Esophagus squamous epithelium (tissue), 5 donors: ENCODE measurements at places on chromosomes 12 and 14.

DNA sequence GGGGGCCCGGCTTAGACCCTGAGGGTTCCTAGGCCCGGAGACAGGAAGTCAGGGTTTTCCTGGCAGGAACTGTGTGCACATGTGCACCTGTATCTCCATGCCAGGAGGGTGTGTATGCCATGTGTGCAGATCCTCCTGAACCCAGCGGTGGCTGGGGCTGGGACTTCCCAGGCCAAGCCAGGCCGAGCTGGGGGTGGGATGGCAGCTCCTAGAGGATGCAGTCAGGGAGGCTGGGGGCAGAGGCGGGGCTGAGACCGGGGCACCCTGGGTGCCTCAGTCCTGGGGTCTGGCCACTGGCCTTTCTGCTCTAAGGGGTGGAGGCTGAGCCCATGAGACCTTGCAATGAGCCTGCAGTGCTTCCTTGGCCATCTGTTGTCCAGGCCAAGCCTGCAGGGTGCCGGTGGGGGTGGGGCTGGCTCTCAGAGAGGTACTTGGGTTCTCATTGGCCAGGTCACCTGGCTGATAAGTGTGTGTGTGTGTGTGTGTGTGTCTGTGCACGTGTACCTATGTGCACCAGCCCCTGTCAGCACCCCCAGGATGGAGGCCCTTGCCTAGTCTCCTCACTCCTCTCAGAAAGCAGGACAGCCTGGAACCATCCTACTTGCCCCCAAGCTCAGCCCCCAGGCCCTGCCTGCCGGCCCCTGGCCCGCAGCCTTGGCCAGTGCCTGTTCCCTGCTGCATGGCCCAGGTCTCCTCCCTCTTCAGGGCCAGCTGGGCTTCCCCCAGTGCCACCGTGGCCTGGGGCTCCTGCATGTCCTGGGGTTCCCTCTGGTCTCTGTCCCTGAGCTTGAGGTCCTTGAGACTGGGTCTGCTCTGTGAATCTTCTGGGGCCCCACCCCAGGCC, 10.6 kb upstream of the TNFAIP2 start:
- DNase-seq: no peak

- no peak for DNase-seq
Measured at GRCh38 chr14:87158283-87158682, 834.7 kb downstream of the GALC start.

GRCh38 chr12:72269491-72269890, 2.7 kb upstream of the TRHDE start:
- no peak for DNase-seq

GRCh38 chr12:104204690-104205480, 10.7 kb upstream of the TXNRD1 start:
- no peak for DNase-seq

DNA sequence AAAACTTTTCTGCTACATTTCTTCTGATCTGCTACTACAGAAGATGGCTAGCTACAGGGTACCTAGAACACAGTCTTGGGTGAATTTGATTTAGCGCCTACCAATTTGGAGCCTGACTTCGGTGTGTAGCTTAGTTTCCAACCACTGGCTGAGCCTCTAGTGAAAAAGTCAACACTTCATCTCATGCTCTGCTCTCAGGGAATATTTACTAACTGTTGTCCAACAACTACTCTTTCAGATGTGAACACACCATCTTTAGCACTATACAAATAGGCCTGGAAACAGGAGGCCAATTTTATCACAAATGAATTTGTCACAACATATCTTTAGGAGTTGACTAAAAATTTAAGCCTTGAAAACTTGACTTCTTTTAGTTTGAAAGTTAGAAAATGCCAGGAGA, 167.9 kb downstream of the NELL2 start:
- no peak for DNase-seq

- no peak for DNase-seq
Measured at GRCh38 chr14:61372379-61372778, 51.0 kb downstream of the PRKCH start.

DNA sequence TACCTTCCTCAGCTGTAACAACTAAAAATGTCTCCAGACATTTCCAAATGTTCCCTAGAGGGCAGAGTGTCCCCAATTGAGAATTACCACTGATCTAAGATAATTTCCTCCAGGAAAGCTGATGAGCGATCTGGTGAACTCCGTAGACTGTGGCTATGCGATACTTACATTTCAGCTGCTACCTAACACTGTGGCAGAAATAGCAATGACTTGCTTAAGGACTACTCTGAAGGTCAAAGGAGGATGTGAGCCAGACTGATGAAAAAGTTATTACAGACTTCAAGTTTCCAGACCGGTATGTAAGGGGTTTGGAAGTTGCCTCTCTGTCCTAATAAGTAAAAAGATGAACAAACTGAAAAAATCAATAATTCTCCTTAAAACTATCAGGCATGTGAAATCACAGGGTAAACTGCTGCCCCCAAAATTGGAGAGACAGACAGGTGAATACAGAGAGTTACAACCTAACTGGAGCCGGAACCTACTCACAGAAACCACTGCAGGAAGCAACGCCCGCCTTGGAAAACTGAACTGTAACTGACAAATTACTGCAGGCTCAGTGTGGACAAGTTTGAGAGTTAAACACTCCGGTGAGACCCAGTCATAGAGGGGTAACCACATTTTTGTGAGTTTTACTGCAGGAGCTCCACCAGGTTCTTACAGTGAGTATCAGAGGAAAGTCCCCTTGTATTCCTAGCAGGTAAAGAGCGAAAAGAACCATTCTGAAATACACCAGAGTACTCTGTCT, 60.0 kb upstream of the PARP11 start:
- no peak for DNase-seq

- no peak for DNase-seq
Measured at GRCh38 chr14:95529216-95529615, 5.6 kb upstream of the GLRX5 start.

DNA sequence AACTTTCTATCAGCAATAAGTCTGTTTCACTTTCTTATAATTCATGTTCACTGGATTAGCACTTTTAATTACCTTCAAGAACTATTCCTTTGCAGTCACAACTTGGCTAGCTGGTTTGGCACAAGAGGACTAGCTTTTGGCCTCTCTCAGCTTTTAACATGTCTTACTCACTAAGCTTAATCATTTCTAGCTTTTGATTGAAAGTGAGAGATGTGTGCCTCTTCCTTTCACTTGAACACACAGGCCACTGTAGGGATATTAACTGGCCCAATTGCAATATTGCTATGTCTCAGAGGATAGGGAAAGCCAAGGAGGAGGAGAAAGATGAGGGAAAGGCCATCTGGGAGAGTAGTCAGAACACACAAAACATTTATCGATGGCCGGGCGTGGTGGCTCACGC, 92.7 kb downstream of the PRICKLE1 start:
- DNase-seq: no peak

- no peak for DNase-seq
Measured at GRCh38 chr12:45557016-45557415, 172.5 kb upstream of the ARID2 start.

DNA sequence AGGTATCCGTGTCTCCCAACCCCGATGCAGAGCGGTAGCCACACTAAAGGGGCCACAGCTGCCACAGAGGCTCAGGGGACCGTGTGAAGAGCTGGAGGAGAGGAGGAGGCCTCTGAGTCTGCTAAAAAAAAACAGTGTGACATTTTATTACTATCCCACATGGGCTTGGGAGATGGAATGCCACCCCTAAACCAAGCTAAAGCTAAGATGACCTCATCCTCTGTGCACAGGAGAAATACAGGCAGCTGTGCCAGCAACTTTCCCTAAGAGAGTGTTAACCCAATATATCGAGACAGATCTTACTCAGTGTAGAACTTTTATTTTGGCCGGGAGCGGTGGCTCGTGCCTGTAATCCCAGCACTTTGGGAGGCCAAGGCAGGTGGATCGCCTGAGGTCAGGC, 18.0 kb downstream of the BCL2L14 start:
- no peak for DNase-seq

- no peak for DNase-seq
Measured at GRCh38 chr14:20607617-20608016, 16.4 kb upstream of the RNASE12 start.

GRCh38 chr12:98344046-98344930, 171.1 kb upstream of the TMPO start:
- DNase-seq: no peak

DNA sequence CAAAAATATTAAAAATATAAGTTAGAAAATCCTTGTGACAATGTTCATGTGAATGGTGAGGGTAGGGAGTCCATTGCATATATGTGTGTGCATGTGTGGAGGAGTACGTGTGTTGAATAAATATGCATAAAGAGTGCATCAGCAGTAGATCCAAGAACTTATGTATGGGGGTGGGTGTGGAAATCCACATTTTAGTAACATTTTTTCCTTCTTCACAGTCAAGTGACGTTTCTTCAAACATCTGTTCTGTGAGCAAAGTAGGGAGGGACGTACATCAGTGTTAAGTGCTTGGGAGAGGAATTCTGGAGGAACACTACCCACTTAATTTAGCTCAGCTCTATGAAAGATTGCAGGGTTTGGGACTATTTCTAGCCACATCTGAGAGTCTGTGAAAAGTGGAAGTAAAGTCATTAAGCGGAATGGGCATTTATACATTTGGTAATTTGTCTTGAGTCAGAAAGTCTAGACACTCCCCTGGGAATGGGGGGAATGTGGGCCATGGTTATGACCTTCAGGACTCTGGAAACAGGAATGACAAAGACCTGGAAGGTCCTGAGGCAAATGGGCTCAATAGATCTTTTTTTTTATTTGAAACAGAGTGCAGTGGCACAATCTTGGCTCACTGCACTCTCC, 156.4 kb upstream of the PLXNC1 start:
- no peak for DNase-seq

DNA sequence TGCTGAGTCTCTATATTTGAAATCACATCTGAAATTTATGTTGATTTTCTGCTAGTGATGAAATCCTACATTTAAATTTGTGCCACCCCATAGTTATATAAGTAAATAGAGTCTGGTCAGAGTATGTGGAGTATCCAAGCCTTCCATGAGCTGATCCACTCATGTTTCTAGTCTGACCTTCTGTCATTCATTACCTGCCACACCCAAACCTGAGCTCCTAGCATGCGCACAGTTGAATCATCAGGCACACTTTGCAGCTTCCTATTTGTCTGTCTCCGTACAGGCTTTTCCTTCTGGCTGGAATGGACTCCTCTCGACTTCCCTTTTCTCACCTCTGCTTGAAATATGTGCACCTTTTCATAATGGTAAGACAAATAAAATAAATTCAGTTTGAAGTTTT, 45.3 kb upstream of the LRIG3 start:
- no peak for DNase-seq

DNA sequence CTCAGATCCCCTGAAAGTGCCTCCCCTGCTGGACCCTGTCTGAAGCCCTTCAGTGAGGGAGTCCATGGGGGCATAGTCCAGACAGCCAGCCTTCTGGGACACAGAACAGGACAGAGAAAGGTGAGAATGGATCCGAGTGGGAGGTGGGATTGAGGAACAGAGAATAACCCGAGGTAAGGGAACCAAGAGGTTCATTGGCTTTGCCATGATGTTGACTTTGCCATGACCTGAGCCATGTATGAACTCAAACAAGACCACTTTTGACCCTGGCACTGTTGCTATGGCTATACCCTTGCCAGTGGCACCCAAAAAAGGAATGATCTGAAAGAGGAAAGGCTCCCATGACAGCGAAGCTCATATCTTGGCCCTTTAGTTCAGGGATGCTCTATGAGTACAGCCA, 22.6 kb upstream of the VDR start:
- DNase-seq: no peak

GRCh38 chr12:132998741-132999140, 12.6 kb downstream of the ZNF26 start:
- DNase-seq: no peak

GRCh38 chr14:89485264-89485663, 68.2 kb upstream of the FOXN3 start:
- no peak for DNase-seq

DNA sequence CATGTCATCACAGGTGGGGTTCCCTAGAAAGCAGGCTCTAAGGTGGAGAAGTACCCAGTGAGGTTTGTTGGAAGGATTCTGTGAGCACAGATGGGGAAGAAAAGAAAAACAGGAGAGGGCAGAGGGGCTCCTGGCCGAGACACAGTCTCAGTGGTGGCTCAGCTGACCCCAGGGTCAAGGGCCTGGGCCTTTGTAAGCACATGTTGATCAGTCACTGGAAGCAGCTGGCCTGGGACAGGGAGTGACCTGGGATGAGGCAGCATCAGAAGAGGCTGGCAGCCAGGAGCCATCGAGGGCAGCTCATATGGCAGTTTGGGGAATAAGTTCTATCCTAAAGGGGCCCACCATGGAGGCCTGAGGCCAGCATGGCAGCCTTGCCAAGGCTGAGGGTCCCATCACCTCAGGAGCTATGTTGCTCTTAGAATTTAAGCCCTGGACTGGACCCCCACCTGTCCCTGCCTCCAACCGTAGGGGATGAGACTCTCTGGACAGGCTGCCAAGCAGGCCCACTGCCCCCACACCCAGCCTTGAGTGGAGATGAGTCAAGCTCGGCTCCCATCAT, 6.3 kb upstream of the TMEM179 start:
- no peak for DNase-seq

GRCh38 chr14:74579447-74580274, 32.4 kb downstream of the LTBP2 start:
- DNase-seq: no peak

GRCh38 chr12:25323581-25323982, 72.9 kb upstream of the KRAS start:
- no peak for DNase-seq

DNA sequence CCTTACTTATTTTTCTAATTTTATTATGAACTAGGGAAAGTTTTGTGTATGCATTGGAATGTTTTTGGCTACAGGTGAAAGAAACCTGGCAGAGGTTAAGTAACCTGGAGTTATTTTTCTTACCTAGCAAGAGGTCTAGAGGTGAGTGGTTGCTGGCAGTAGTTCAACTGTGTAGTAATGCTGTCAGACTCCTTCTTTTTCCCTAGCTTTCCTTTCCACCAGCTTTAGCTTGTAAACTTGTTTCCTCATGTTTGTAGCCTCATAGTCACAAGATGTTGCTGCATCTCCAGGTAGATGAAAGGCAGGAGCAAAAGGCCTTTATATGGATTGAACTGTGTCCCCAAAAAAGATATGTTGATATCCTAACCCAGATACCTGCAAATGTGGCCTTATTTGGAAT, 105.1 kb upstream of the AMIGO2 start:
- no peak for DNase-seq

DNA sequence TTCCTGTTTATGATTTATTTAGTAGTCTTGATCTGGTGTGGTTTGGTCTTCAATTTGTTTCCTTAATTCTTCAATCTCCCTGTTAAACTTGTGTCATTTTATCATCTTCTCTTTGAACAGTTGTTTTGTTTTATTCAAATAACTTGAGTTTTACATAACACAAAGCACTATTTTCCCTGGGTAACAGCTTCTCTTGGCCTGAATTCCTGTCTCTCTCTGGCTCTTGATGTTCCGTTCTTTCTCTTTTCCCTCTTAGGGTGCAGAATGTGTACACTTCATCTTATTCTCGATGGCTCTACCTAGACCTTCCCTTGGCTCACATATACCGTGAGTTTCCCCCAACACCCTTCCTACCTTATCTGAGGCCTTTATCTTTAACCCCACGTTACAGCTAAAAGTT, 36.8 kb upstream of the VPS33A start:
- DNase-seq: no peak
